Activated CD4-positive, alpha-beta memory T cell treated with anti-CD3 and anti-CD28 coated beads for 36 hours (primary cell): ENCODE measurements at places on chromosomes 6 and 20. TPM values are rescaled to one million over a fixed set of nuclear protein-coding genes. Genes with fewer than 3 reads are reported as not detected.

- DNase-seq: no peak
- peaks cover 15% of the 10 kb centered on the region for H3K4me1 ChIP-seq
- H3K27me3 ChIP-seq: no peaks in the 10 kb centered on the region
- no peak overlapping the region for H3K4me3 ChIP-seq
Observed at GRCh38 chr6:157139054-157139708, 184.1 kb downstream of the TMEM242 start.

GRCh38 chr20:18223409-18223808 is 64.9 kb upstream of the ZNF133 start:
- DNase-seq: no peak
- no peaks in the 10 kb centered on the region for H3K4me1 ChIP-seq
- no peak overlapping the region for H3K27ac ChIP-seq
- H3K27me3 ChIP-seq: peaks cover 5% of the 10 kb centered on the region
- no peak overlapping the region for H3K4me3 ChIP-seq

DNA sequence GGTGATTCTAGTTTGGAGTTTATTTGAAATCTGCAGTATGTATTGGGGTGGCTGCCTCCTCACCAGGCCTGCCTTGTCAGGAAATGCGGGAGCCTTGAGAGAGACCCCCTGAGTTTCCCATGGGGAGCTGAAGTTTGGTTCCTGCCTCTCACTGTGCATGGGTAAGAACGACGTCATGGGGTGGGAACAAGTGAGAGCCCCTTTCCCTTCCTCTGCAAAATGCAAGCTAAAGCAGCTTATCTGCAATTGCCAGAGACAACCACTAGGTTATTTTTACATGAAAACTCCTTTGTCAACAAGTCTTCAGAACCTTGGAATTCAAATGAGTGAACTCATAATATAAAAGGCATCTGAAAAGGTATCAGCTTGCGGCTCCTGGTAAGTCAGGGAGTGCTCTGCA is 58.4 kb downstream of the TMEM170B start:
- H3K36me3 ChIP-seq: no peaks in the 10 kb centered on the region
- no peaks in the 10 kb centered on the region for H3K27me3 ChIP-seq
- no peak overlapping the region for H3K27ac ChIP-seq
- no peak overlapping the region for H3K4me3 ChIP-seq
- H3K4me1 ChIP-seq: no peaks in the 10 kb centered on the region

DNA sequence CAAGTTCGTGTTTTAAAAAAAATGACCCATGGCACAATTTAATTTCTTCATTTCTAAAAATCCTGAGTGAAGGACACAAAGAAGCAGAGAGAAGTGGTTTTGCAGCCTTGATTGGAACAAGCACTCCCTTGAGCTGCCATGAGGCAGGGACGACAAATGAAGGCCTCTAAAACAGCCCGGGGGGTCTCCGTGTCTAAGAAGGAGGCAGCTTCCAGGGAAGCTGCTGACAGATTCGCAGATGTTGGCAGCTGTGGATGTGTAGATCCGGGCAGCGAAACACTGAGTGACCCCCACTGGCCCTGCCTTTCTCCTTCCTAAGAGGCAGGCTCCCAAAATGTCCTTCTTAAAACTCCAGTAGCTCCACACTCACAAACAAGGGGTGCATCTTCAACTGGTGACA is 9.6 kb upstream of the LBP start:
- no peak overlapping the region for H3K4me3 ChIP-seq
- H3K27ac ChIP-seq: no peak overlapping the region
- H3K36me3 ChIP-seq: peaks cover 2% of the 10 kb centered on the region
- no peak for DNase-seq
- no peaks in the 10 kb centered on the region for H3K4me1 ChIP-seq

GRCh38 chr6:97714772-97715171 is 431.8 kb upstream of the MMS22L start:
- no peak overlapping the region for H3K27ac ChIP-seq
- H3K4me1 ChIP-seq: no peaks in the 10 kb centered on the region
- H3K27me3 ChIP-seq: no peaks in the 10 kb centered on the region
- DNase-seq: no peak
- no peaks in the 10 kb centered on the region for H3K36me3 ChIP-seq
- H3K4me3 ChIP-seq: no peak overlapping the region

DNA sequence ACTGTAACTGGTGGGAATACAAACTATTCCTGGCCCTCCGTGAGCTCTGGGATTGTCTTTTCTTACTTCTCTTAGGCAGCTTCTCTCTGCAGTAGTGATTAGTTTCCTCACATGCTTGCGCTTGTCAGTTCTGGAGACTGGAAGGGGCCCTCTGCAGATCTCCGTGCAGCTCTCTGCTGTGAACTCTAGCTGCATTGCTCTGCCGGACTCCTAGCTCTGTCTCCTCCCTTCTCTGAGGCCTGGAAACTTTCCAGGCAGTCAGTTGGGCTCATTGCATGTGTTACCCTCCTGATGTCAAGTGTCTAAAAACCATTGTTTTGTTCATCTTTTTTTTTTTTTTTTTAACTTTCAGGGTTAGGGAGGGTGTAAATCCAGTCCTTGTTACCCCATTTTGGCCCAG is 102.3 kb downstream of the CTNNBL1 start:
- no peak overlapping the region for H3K4me3 ChIP-seq
- no peaks in the 10 kb centered on the region for H3K27me3 ChIP-seq
- peaks cover 41% of the 10 kb centered on the region for H3K36me3 ChIP-seq
- H3K27ac ChIP-seq: no peak overlapping the region

DNA sequence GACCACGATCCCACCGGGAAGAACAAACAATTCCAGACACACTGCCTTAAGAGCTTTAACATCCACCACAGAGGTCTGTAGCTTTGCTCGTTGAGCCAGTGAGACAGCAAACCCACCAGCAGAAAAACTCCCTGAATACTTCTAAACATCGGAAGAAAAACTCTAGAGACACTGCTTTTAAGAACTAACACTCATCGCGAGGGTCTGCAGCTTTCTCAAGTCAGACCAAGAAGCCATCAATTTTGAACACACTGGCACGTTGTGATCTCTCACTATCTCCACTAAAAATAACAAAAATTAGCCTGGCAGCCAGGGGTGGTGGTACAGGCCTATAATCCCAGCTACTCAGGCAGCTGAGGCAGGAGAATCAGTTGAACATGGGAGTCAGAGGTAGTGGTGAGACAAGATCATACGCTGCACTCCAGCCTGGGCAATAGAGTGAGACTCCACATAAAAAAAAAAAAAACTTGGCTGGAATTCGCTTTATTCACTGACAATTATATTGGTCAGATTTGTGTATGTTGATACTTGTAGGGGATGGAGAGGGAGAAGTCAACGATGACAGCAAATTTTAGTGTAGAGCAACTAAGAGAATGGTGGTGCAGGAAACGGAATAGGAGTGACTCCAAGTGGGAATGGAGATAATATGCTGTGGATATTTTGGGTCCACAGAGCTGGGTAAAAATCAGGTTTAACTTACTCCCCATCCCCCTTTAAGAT is 860 bp upstream of the TMEM14C start:
- peak overlapping the region; percentile 84 for H3K4me3 ChIP-seq
- H3K36me3 ChIP-seq: peaks cover 11% of the 10 kb centered on the region
- no peaks in the 10 kb centered on the region for H3K27me3 ChIP-seq
- DNase-seq: no peak
- peaks cover 34% of the 10 kb centered on the region for H3K4me1 ChIP-seq

- peaks cover 30% of the 10 kb centered on the region for H3K36me3 ChIP-seq
- H3K4me3 ChIP-seq: peak overlapping the region; percentile 89
- peaks cover 62% of the 10 kb centered on the region for H3K4me1 ChIP-seq
- peak; percentile 27 for DNase-seq
- peak overlapping the region; percentile 84 for H3K27ac ChIP-seq
Observed at GRCh38 chr20:1119128-1119505, 715 bp downstream of the PSMF1 start.

GRCh38 chr6:52286798-52287432 is 2.4 kb upstream of the MCM3 start:
- H3K27me3 ChIP-seq: no peaks in the 10 kb centered on the region
- H3K4me1 ChIP-seq: peaks cover 34% of the 10 kb centered on the region
- DNase-seq: peak; percentile 77
- H3K36me3 ChIP-seq: peaks cover 21% of the 10 kb centered on the region
- H3K27ac ChIP-seq: peak overlapping the region; percentile 67
- peak overlapping the region; percentile 45 for H3K4me3 ChIP-seq

DNA sequence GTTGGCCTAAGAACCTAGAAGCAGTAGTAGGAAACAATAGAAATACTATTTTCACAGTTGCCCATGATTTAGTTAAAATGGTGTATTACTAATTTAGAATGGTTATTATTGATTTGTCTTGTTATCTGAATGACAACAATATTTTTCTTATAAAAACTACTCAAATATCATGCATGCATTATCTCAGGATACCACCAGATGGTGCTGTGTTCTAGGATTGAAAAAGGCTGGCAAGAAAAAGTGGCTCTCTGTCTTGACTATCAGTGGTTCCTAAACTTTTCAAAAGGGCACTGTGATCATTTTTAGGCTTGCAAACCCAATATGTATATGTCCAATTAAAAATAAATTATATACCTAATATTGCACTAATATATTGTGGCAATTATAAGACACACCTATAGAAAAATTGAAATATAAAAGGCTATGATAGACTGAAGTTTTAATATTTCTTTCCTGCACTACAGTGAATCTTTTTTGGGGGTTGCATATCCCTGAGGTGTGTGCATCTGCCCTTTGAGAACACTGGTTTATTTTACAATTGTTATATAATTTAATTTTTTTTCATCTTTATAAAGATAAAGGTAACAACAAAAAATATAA is 131.7 kb upstream of the MLIP start:
- H3K27ac ChIP-seq: no peak overlapping the region
- H3K4me3 ChIP-seq: no peak overlapping the region
- DNase-seq: no peak
- peaks cover 3% of the 10 kb centered on the region for H3K27me3 ChIP-seq
- H3K36me3 ChIP-seq: no peaks in the 10 kb centered on the region
- H3K4me1 ChIP-seq: no peaks in the 10 kb centered on the region

- H3K4me1 ChIP-seq: no peaks in the 10 kb centered on the region
- H3K27ac ChIP-seq: no peak overlapping the region
- peaks cover 34% of the 10 kb centered on the region for H3K36me3 ChIP-seq
- no peak overlapping the region for H3K4me3 ChIP-seq
Observed at GRCh38 chr6:116159782-116160524, 34.0 kb upstream of the COL10A1 start.

- no peaks in the 10 kb centered on the region for H3K36me3 ChIP-seq
- H3K4me3 ChIP-seq: no peak overlapping the region
Observed at GRCh38 chr6:52233975-52234823, 10.1 kb downstream of the IL17F start.

DNA sequence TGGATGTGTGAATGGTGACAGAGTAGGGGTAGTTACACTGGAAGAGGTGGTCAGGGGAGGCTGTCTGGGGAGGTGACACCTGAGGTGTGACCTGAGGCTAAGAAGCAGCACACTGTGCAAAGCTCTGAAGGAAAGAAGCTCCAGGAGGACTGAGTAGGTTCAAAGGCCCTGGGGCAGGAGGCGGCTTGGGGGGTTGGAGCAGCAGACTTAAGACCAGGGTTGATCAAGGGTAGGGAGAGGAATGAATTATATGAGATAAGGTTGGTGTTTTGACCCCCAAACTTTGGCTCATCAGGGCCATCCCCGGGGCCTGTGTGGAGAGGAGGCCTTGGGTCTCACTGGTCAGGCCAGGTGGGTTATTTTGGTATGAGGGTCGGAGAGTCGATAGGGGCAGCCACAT is 166.1 kb downstream of the GRM4 start:
- DNase-seq: no peak
- H3K4me3 ChIP-seq: no peak overlapping the region

DNA sequence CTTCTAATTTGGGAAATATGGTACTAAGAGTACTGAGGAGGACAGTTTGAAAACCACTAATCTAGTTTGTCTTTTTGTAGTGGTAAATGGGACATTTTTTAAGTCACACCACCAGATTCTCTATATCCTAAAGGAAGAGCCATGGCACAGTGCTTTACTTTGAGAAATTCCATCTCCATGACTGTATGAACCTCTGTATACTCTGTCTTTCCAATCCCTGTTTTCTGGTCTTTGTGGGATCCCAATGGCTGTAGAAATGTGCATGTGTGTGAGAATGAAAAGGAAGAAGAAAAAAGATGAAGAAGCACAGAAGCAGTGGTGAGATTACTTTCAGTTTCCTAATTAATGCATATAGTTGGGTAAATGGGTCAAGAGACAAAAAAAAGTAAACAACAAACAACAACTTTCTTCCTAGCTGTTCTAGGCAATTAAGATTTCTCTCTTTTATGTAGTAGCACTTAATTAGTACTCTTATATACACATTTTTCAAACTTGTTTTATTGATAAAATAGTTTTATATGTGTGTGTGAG is 141.2 kb upstream of the HCRTR2 start:
- H3K4me1 ChIP-seq: no peaks in the 10 kb centered on the region
- H3K27ac ChIP-seq: no peak overlapping the region
- H3K4me3 ChIP-seq: no peak overlapping the region
- no peaks in the 10 kb centered on the region for H3K36me3 ChIP-seq
- no peaks in the 10 kb centered on the region for H3K27me3 ChIP-seq
- DNase-seq: no peak

- no peaks in the 10 kb centered on the region for H3K4me1 ChIP-seq
- no peak overlapping the region for H3K27ac ChIP-seq
- no peak overlapping the region for H3K4me3 ChIP-seq
- H3K27me3 ChIP-seq: peaks cover 1% of the 10 kb centered on the region
Observed at GRCh38 chr6:119986934-119987549, 637.5 kb upstream of the MAN1A1 start.

GRCh38 chr20:36153736-36154699 is 522 bp upstream of the EPB41L1 start:
- H3K36me3 ChIP-seq: no peaks in the 10 kb centered on the region
- peaks cover 21% of the 10 kb centered on the region for H3K27me3 ChIP-seq
- peak; percentile 46 for DNase-seq
- H3K4me3 ChIP-seq: no peak overlapping the region
- no peak overlapping the region for H3K27ac ChIP-seq

GRCh38 chr6:159163901-159164370 is 5.3 kb upstream of the FNDC1 start:
- H3K4me3 ChIP-seq: no peak overlapping the region
- DNase-seq: no peak
- peaks cover 41% of the 10 kb centered on the region for H3K27me3 ChIP-seq
- no peak overlapping the region for H3K27ac ChIP-seq
- peaks cover 7% of the 10 kb centered on the region for H3K4me1 ChIP-seq

- no peak overlapping the region for H3K27ac ChIP-seq
- H3K27me3 ChIP-seq: no peaks in the 10 kb centered on the region
- DNase-seq: no peak
- no peaks in the 10 kb centered on the region for H3K4me1 ChIP-seq
- H3K4me3 ChIP-seq: no peak overlapping the region
Observed at GRCh38 chr6:115194981-115195638, 852.3 kb upstream of the HS3ST5 start.

- H3K36me3 ChIP-seq: no peaks in the 10 kb centered on the region
- no peaks in the 10 kb centered on the region for H3K27me3 ChIP-seq
- no peak overlapping the region for H3K27ac ChIP-seq
- no peak for DNase-seq
- H3K4me3 ChIP-seq: no peak overlapping the region
- H3K4me1 ChIP-seq: peaks cover 4% of the 10 kb centered on the region
Observed at GRCh38 chr6:134458857-134459657, 141.1 kb upstream of the SGK1 start.

Gene SLC22A7
- not detected for total RNA-seq

Gene TFAP2D
- not detected for total RNA-seq

Gene COL11A2
- total RNA-seq: 0.69 TPM

Gene SLC4A11
- 1.1 TPM for total RNA-seq

Gene SLC12A5
- total RNA-seq: not detected

Gene TGM3
- not detected for total RNA-seq

Gene NKX2-2
- not detected for total RNA-seq
